Activated B cell treated with CpG ODN at 0.5 μM for 24 hours (primary cell): ENCODE measurements at places on chromosomes 13 and 19.

DNA sequence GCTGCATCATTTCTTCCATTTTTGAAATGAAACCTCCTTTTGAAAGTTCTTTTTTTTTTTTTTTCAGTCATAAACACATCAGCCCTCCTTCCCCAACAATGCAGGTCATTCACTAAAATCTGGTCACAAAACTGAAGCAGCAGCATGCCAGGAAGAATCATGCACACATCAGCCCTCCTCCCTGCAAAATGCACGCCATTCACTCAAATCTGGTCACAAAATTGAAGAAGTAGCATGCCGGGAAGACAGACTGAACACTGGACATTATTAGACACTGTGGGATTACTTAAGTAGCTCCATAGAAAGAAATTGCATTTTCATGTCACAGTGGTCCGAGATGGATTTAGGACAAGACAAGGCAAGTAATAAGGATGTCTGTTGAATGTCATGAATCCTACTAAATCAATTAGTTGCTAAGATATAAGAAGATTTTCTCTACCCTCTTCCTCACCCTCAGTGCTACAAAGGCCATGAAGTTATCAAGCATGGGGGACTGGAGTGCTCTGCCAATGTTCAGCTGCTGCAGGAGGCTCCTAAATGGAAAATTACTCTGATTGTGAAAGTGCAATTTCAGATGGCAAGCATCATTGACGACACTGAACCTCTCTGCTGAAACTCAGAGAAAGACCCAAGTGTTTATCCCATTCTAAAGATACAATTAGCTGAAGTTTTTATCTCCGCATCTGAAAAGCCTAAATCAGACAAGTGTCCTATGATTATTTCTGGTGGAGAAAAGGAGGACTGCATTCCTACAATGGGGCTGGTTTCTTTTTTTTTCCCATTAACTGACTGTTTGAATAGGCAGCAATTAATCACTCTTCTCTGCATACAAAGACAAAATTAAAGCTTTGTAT is 913.2 kb downstream of the DIAPH3 start:
- no peak overlapping the region for H3K4me3 ChIP-seq
- H3K27ac ChIP-seq, result no peak overlapping the region
- H3K36me3 ChIP-seq, result no peaks in the 10 kb centered on the region
- DNase-seq, result no peak

DNA sequence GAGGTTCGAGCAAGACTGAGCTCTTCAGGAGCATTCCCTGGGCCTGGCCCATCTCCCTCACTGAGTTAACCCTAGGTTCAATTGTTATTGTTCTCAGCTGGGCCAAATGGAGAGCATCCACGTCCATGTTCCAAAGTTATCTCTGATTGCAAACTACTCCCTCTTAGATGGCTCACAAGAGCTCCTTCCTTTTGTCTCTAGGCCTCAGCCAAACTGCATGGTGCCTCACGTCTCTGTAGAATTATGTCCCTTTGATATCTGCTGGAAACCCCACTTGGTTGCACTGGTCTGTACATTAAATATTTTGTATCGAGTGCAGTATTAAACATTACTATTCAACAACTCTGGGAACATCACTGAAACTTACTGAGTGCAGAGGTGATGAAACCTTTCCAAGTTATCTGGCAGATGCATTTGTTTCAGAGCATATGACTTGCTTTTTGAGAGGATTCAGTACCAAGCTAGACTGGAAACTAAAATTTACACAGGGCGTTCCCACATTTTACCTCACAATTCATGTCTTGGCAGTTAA is 38.1 kb downstream of the DOCK9 start:
- no peak overlapping the region for H3K4me3 ChIP-seq
- H3K27ac ChIP-seq, result no peak overlapping the region
- no peaks in the 10 kb centered on the region for H3K27me3 ChIP-seq
- no peak for DNase-seq
- H3K4me1 ChIP-seq, result no peaks in the 10 kb centered on the region
- H3K36me3 ChIP-seq, result peaks cover under 1% of the 10 kb centered on the region

DNA sequence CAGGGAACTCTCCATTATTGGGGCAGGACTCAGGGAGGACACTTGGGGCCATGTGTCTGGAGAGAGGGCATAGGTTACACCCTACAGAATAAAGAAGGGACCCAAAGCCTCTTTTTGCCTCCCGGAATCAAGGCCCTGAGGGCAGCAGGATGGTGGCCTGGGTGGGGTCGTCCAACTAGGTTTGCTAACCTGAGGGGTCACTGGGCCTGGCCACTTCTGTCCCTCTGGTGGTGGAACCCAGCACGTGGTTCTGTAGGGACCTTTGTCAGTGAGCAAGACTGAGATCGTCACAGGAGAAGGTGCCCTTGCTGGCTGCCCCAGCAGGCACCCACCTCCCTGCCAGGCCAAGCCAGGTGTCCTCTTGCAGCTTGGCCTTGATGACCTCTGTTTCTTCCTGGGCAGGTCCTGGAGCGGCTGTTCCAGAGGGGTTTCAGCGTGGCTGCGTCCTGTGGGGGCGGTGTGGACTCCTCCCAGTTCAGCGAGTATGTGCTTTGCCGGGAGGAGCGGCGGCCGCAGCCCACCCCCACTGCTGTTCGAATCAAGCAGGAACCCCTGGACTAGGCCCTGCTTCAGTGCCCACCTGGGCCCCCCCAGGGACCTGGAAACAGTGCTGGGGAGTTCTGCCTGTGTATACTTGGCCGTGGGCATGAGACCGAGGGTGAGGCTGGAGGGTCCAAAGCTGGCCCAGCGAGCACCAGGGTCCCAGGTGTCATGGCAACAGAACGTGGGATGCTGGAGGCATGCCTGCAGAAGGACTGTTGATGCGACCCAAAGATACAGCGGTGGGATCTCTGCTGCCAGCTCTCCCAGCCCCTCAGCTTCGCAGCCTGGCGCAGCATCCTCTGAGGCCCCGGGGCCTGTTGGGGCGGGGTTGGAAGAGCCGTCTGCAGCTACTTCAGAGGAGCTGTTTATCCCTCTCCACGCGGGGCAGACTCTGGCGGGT is 16.0 kb downstream of the KCTD15 start:
- H3K4me1 ChIP-seq, result peaks cover 6% of the 10 kb centered on the region
- DNase-seq, result no peak
- H3K4me3 ChIP-seq, result no peak overlapping the region
- H3K27me3 ChIP-seq, result no peaks in the 10 kb centered on the region
- no peaks in the 10 kb centered on the region for H3K36me3 ChIP-seq

DNA sequence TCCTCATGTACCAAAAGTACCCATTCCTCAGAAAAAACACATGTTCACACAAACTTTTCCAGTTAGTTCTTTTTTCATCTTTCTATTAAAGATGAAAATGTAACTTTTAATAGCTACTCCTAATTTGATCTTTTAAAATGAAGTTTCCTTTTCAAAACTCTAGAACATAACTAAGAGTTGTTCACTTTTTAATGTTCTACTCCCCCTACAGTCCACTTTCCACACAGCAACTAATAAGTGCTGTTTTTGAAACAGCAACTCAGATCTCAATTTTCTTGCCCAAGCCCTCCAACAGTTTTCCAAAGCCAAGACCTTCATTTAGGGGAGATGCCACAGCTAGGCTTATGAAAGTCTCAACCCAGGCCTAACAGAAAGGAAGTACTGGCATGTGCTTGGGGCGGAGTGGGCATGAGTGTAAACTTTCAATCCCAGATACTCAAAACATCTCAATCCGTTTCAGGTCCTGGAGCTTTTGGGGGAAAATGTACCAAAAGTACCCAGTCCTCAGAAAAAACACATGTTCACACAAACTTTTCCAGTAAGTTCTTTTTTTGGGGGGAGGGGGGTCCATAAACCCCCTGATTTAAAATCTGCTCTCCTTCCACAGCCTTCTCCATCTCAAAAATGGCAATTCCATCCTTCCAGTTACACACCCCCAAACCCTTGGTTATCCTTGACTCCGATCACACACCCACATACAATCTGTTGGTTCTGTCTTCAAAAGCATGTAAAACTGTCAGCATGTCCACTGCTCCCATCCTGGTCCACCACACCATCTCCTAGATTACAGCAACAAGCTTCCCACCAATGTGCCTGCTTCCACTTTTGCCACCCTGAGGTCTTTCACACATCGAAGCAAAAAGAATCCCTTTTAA is 2.0 kb downstream of the FBL start:
- H3K4me1 ChIP-seq, result peaks cover 45% of the 10 kb centered on the region
- H3K27me3 ChIP-seq, result no peaks in the 10 kb centered on the region
- DNase-seq, result no peak
- H3K4me3 ChIP-seq, result peak overlapping the region; percentile 93

- H3K27ac ChIP-seq, result no peak overlapping the region
- H3K4me3 ChIP-seq, result no peak overlapping the region
- DNase-seq, result no peak
- H3K4me1 ChIP-seq, result no peaks in the 10 kb centered on the region
Measured at GRCh38 chr13:95456815-95457214, 95.7 kb upstream of the CLDN10 start.
